Stimulated activated CD4-positive, alpha-beta T cell treated with anti-CD3 and anti-CD28 coated beads, Interleukin-12 subunit alpha, Interleukin-12 subunit beta, amount 100 ng/mL, for 24 hours (primary cell): ENCODE measurements at places on chromosomes 13 and 19.
A peak's percentile ranks its signal among the peaks of the same experiment; 100 is the strongest.

GRCh38 chr19:35757231-35757748 is 461 bp upstream of the HSPB6 start:
- no peak for DNase-seq

DNA sequence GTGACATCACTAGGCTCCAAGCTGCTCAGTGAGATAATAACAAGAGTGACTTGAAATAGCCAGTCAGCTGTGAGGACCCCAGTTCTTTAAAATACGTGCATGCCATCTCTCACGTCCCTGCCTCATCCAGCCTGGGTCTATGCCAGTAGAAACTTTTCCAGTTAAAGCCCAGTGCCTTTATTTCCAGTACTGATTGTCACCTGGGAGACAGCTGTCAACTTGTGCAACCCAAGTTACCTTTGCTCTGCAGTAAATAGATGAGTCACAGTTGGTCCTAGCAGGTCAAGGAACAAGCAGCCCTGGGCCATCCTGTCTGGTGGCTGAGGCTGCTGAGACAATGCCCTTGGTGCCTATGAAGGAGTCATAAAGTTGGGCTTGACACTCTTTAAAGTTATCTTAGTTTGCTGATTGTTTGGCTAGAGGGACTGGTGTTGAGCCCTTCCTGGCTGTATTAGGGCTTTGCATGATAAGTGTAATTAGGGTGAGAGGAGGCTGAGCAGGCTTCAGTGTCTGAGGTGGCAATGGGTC is 228.7 kb downstream of the LACC1 start:
- DNase-seq, result no peak

- DNase-seq, result no peak
These were observed 8.8 kb downstream of the PRR36 start for GRCh38 chr19:7865262-7865911.

- DNase-seq, result no peak
These were observed 55.0 kb downstream of the GGACT start for GRCh38 chr13:100533588-100534041.

GRCh38 chr19:30160426-30160825 is 211.8 kb upstream of the ZNF536 start:
- no peak for DNase-seq

GRCh38 chr19:48633148-48634035 is 3.8 kb downstream of the DBP start:
- DNase-seq, result no peak

DNA sequence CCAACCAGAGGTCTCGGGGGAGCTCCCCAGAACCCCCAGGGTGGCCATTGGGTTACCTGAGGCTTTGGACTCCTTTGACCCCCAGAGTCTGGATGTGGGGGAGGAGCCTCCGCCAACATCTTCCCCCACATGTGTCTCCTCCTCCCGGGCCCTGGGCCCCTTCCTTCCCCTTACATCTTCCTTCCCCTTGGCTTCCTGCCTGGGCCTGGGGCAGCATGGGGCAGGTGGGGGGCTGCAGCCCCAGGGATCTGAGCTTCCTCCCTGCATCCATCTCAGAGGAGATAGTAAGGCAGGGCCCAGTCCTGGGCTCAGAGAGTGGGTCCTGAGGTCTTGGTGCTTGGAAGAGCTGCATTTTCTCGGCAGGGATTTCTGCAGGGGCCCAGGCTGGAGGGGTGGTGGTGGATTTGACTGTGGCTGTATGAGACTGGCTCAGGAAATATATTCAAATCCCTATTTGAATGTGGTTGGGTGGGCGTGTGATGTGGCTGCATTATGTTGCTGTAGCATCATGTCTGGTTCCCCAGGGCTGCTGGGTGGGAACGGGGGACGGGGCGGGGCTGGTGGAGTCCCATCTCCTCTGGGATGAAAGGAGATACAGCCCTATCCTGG is 919 bp downstream of the VAV1 start:
- DNase-seq, result peak; percentile 59

- DNase-seq, result no peak
These were observed 7.1 kb upstream of the PDE4C start for GRCh38 chr19:18233224-18233825.

- no peak for DNase-seq
These were observed 359.3 kb downstream of the TDRD3 start for GRCh38 chr13:60756306-60756705.

- DNase-seq, result no peak
These were observed 462.2 kb downstream of the TSHZ3 start for GRCh38 chr19:30887042-30887441.

- no peak for DNase-seq
These were observed 46.2 kb downstream of the GATAD2A start for GRCh38 chr19:19451429-19452242.

- no peak for DNase-seq
These were observed 10.5 kb upstream of the OVOL3 start for GRCh38 chr19:36100476-36100875.

- no peak for DNase-seq
These were observed 2.2 kb downstream of the CD37 start for GRCh38 chr19:49337267-49338022.

- no peak for DNase-seq
These were observed 4.2 kb downstream of the ADPRHL1 start for GRCh38 chr13:113448885-113449692.

DNA sequence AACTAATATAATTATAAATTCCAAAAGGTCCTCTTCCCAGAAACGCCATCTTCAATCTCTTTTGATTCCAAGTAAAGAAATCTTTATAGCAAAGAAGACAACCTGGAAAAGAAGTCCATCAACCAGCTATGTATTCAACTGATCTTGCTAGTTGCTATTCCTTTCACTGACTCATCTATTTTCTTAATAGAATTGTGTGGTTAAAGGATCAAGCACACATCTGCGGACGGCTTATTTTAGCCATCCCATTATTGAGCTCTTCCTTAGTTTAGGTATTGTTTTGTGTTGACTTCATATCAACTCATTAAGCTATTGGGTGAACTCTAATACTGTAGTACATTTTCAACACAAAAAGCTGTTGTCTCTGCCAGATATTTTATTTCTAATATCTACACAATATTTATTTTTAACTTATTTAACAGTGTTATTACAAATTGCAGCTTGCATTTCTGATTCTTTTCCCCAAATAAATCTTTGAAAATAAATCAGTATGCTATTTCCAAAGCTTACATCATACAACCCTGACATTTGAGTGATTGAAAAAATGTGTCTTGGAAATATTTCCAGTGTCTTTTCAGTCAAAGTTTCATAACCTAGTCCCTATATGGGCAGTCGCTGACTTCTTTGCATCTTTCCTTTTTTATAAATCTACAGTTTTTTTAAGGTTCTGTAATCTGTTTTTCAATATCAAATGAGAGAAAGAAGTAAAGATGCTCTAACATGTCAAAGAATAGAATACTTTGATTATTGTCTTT is 158.8 kb upstream of the SPRY2 start:
- no peak for DNase-seq

GRCh38 chr19:56538761-56539263 is at the start of gene ZFP28:
ZFP28 (plus strand) TSS chr19:56538948; CDS start chr19:56539019, 71 bp downstream.
- peak; percentile 52 for DNase-seq

DNA sequence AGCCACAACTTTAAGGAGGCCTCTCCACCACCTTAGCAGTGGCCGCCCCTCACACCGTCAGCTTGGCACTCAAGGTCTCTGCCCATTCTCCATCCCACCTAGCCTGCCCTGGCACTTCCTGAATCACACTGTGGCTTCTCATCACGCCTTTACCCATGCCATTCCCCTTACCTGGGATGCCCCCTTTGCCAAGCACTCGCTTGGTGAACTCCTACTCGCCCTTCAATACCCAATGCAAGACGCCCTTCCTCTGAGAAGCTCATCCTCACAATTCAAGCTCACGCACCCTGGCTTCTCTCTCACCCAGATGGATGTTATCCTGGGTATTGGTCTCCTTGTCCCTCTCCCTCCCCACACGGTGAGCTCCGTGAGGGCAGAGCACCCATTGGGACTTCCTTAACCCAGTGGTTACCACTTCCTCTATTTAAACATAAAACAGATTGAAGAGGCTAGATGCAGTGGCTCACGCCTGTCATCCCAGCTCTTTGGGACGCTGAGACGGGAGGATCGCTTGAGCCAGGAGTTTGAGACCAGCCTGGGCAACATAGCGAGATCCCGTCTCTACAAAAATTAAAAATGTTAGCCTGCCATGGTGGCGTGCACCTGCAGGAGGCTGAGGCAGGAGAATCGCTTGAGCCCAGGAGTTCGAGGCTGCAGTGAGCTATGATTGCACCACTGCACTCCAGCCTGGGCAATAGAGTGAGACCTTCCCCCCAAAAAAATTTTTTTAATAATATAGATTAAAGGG is 12.6 kb upstream of the SHD start:
- DNase-seq, result no peak

DNA sequence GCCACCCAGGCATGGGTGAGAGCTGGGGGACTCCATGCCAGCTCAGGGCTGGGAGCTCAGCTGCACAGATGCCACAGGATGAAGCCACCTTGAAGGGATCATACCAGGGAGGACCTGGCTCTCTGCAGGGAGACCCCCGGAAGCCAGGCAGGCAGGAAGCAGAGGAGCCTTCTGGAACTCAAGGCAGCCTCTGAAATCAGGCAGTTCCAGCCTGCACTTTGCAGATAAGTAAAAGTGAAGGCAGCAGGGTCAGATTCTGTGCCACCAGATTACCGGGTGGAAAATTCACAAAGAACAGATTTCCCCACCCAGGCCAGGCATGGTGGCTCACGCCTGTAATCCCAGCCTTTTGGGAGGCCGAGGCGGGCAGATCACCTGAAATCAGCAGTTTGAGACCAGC is 2.5 kb downstream of the TMEM259 start:
- DNase-seq, result no peak

- no peak for DNase-seq
These were observed 345.3 kb downstream of the ENOX1 start for GRCh38 chr13:43441464-43441863.

DNA sequence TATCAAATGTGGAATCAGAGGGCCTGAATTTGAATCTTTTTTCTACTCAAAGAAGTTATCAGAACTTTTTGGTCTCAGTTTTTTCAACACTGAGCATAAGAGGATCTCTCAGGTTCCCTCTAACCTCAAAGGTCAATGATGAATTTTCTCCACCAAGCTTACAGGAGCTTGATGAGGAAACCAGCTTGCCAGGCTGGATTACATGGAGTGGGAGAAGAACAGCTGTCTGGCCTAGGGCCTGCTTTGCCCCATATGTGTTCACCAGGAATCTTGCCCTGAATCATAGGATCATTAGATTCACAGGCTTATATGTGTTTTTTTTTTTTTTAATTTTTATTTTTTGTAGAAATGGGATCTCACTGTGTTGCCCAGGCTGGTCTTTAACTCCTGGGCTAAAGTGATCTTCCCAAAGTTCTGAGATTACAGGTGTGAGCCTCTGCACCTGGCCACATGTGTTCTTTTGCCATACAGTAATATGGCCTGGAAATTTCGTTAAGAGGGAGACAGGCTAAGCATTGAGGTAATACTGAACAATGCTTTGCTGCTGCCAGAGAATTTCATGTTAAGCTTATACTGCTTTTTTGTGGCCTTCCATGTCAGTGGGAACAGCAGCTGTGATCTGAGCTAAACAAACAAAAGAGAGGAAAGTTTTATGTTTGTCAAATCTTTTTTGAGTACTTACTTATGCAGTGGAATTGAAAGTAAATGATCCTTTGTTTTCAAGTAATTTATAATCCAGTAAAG is 110.6 kb downstream of the DNAJC3 start:
- DNase-seq, result no peak

GRCh38 chr13:48600374-48601364 is 53.1 kb upstream of the CYSLTR2 start:
- no peak for DNase-seq

- DNase-seq, result no peak
These were observed 25.6 kb downstream of the ZNF114 start for GRCh38 chr19:48295458-48295857.

DNA sequence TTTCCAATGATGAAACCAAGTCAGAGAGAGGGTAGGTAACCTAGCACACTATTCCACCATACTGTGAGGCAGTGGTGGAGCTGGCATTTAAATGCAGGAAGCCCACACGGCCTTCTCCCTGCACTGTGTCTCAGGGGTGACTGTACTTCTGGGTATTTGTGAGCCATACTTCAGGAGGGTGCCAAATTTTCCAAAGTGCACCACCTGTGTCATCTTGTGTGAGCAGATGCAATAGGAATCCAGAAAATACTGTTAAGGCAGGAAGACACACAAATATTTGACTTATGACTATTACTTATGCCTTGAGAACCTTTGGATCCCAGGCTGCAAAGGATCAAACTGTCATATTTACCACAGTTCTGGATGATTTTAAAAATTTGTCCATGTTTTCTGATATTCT is 17.3 kb downstream of the ZNF229 start:
- no peak for DNase-seq

- DNase-seq, result no peak
These were observed 27.2 kb upstream of the CALM3 start for GRCh38 chr19:46573679-46574498.

DNA sequence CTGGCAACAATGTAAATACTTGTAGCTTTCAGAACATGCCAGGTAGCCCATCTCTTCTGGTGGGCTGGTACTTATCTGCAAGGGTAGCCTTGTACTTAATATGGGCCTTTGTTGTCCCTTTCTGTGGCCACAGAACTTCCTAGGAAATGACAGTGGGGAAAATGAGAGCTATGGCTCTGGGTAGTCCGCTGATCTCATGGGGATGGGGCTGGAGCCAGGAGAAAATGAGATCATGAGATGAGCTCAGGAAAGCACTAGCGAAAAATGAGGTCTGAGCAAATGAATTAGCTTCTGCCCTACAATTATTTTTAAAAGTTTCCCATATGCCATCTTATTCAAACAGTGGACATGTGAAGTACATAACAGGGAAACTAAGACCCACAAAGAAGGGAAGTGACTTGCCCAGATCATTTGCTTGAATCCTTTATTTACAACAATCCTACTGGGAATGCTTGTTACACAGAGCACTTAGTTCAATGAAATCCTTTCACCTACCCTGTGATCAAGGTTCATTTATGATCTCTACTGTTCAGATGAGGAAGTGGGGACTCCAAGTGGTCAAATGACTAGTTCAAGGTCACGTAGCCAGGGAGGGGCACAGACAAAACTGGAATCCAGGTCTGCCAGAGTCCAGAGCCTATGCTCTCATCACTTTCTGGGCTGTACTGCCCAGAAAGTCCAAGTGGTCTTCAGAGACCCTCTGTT is 87.1 kb downstream of the PTPRS start:
- DNase-seq, result no peak

DNA sequence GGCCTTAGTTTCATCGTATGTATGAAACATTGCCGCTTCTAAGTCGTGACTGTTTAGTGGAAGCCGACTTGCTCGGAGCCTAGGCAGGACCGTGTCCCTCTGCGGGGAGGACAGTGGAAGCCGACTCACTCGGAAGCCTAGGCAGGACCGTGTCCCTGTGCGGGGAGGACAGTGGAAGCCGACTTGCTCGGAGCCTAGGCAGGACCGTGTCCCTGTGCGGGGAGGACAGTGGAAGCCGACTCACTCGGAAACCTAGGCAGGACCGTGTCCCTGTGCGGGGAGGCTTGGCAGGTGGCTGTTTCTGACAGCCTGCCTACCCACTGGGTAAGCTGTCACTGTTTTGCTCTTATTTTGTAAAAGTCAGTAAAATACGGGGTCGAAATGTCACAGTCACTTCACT is 20.4 kb upstream of the DCUN1D2 start:
- DNase-seq, result no peak

GRCh38 chr19:7692417-7693088 is 9.4 kb downstream of the FCER2 start:
- DNase-seq, result no peak
